Activated naive CD8-positive, alpha-beta T cell treated with anti-CD3 and anti-CD28 coated beads, Interleukin-2, amount 50 U/mL, for 16 hours (primary cell): ENCODE measurements at places on chromosomes 4 and X.

GRCh38 chr4:67721770-67722597 is 21.0 kb upstream of the UBA6 start:
- no peak for DNase-seq

DNA sequence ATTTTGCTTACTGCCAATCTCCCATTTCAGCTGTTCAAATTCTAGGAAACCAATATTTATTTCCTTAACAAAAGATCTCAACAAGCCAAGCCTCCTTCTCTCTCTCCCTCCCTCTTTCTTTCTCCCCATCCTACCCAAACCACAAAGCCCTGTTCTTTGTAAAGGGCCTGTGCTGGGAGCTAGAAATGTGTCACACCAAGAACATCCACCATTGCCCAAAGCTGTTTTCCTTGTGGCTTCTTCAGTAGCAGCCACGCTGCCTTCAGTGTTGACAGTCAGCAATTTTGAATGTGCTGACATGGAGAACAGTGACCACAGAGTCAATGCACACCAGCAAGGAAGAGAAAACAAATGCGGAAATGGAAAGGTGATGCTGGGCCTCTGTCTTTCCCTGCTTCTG is 203.0 kb downstream of the MAML3 start:
- DNase-seq = no peak

DNA sequence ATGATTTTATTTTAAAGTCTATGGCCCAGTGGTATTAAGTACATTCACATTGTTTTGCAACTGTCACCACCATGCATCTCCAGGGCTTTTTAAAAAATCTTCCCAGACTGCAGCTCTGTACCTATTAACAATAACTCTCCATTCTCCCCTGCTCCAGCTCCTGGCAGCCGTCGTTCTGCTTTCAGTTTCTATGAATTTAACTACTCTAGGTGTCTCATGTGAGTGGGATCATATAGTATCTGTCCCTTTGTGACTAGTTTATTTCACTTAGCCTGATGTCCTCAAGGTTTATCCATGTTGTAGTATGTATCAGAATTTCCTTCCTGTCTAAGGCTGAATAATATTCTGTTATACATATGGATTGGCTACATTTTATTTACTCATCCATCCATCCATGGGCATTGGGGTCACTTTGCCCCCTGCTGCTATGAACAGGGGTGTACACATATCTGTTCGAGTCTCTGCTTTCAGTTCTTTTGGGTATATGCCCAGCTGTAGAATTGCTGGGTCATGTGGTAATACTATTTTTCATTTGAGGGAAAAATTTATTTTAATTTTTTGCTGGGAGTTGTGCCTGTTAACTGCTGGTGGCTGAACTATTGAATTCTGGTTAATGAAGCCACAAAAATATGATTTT is 131.3 kb downstream of the ARHGAP10 start:
- DNase-seq = no peak

- DNase-seq = no peak
These were observed 114.6 kb downstream of the UBE2K start for GRCh38 chr4:39812500-39812899.

- DNase-seq = no peak
These were observed 100.7 kb upstream of the FAM9C start for GRCh38 chrX:13144927-13145655.

DNA sequence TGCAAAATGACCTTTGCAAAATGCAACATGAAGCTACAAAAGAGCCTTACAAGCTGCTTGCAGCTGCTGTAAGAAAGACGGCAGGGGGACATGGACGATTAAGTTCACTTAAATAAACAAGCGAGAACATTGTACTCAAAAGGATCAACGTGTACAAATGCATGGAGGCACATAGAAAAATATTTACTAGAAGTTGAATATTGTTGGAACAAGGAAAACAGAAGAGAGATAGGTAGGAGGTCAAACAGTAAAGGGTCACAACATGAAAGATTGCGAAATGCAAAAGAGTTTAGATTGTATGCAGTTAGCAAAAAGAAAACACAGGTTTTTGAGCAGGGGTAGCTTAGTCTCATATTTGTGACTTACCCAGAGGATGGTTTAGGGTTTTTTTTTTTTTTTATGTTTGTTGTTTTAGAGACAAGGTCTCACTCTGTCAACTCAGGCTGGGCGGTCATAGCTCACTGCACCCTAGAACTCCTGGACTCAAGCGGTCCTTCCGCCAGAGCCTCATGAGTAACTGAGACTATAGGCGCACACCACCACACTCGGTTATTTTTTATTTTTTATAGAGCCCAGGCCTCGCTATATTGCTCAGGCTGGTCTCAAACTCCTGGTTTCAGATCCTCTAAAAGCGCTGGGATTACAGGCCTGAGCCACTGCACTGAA is 1.4 kb upstream of the PHF8 start:
- no peak for DNase-seq

DNA sequence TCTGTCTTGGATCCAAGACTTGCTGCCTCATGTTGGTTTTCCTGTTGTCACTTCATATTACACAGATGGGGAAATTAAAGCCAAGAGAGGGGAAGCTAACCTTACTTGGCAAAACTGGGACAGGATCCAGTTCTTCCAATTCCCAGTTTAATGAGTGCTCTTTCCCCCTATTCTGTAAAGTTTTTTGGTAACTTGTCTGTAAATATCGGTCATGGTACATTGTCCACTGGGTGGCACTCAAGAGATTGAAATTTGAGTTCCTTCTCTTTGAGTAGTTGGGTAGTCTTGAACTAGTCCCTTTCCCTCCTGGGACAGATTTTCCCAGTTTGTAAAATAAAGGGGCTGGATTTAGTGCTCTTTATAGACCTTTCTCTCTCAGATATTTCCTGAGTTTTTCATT is 12.4 kb upstream of the EOLA2 start:
- DNase-seq = no peak

DNA sequence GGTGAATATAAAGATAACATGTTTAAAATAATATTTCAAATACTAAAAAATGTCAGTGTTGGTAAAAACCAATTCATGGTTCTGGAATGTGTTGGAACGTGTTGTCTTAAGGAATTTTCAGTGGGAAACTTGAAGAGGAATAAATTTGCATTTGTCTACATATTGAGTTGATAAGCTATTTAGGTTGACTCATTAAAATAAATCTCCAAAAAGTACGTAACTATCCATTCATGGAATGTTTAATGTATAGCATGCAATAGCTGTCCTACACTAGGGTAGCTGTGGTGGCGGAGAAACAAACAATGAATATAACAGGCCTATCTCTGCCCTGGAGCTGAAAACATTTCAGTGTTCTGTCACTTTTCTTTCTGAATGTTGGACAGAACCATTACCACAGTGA is 20.3 kb downstream of the SHISA3 start:
- DNase-seq = no peak
